ENCODE measurements at places on chromosomes 7 and 10.

DNA sequence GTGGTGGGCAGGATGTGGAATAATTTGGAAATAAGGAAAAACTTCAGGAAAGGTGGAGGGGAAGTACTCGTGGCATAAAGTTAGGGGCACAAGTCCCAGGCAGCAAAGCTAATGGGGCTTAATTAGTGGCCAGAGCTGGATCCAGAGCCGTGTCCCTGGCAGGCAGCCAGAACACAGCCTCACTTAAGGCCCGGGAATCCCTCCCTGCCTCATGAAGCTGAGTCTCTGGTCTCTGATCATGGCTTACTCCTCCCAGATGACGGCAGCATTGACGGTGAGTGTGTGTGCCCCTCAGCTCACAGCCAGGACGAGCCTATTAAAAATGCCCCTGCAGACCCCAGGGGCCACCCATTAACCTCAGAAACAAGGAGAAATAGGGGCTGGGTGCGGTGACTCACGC is 48.2 kb upstream of the NPTX2 start:
- DNase-seq = no peak

GRCh38 chr10:60980997-60981396 is 37.0 kb upstream of the RHOBTB1 start:
- DNase-seq = no peak

- DNase-seq = no peak
Observed at GRCh38 chr7:51640841-51641240, 324.2 kb upstream of the COBL start.

DNA sequence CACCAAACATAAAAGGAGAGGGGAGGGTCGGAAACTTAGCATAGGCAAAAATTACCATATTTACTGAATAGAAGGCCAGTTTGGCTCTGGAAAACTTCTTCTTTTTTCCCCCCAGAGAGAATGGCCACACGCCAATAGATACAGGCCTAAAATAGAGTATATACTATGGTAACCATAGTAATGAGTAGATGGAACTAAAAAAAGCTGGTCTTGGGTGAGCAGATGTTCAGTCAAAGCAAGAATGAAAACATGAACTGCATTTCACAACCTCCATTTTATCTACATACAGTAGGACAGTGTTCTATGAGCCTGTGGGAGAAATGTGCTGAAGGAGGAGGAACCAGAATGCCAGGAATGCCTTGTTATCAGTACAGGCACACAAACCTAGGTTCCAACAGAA is 141.7 kb upstream of the SEMA3A start:
- DNase-seq = no peak

DNA sequence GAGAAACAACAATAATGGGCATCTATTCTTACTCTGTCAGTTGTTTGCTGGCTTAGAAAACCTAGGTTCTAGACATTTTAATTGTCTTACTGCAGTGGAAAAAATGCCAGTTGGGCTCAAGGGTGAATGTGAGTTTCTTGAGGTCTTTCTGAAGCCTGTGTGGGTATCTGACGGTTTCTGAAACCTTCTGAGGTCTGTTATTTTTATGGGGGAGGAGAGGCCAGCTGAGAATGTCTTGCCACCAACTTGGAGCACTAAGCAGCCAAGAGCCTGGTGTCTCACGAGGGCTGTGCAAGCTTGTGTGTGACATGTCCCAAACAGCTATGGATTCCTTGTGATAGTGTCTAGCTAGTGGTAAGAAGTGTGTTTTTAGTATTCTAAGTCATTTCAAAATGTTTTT is 24.2 kb upstream of the DDC start:
- no peak for DNase-seq

Data from activated T-cell treated with anti-CD3 and anti-CD28 coated beads for 4 hours (primary cell).